ENCODE measurements at places on chromosomes 7 and 10.

- DNase-seq, result no peak
These were observed 188.5 kb upstream of the AGR3 start for GRCh38 chr7:17070231-17070708.

- no peak for DNase-seq
These were observed 6.9 kb upstream of the GSTK1 start for GRCh38 chr7:143256325-143256724.

GRCh38 chr10:29131952-29132547 lies 156.8 kb upstream of the LYZL1 start:
- DNase-seq, result no peak

- no peak for DNase-seq
These were observed 856.4 kb downstream of the LRMDA start for GRCh38 chr10:76287856-76288255.

DNA sequence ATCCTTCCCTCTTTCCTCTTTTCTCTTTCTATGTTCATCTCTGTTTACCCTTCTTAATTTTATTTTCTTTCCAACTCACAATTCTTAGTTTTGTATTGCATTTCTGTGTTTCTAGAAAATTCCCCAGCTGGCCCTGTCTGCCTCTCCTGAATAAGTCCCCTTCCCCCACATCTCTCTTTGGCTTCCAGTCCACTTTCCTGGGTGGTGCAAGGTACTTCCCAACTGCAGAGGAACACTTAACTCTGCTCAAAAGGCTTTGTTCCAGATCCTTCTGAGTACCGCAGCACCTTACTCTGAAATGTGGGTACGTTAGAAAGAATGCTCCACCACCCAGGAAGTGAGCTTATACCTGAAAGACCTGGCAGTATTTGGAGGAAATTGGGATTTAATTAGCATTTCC lies 227.0 kb downstream of the TMEM178B start:
- no peak for DNase-seq

DNA sequence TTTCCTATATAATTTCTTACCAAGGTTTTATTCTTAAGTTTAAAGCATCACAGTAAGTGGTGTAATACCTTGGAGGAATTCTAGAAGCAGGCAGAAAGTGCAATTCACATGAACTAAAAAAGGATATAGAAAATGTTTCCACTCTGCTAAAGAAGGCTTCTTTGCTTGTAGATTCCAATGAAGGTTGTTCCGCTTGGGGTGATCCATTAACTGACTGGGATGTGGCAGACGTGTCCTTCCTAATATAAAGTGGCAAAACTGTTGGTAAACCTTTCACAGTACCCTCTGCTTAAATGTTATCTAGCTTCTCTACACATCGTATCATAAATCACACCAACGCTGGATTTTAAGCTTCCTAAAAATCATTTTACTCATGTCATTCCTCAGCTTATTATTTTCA lies 2.3 kb downstream of the ZC3HC1 start:
- peak; percentile 58 for DNase-seq

- peak; percentile 68 for DNase-seq
These were observed 17.9 kb upstream of the AGK start for GRCh38 chr7:141533149-141533949.

- DNase-seq, result no peak
These were observed 110.3 kb downstream of the TRRAP start for GRCh38 chr7:98988641-98989040.

- no peak for DNase-seq
These were observed 45.5 kb downstream of the DPYSL4 start for GRCh38 chr10:132232023-132232951.

DNA sequence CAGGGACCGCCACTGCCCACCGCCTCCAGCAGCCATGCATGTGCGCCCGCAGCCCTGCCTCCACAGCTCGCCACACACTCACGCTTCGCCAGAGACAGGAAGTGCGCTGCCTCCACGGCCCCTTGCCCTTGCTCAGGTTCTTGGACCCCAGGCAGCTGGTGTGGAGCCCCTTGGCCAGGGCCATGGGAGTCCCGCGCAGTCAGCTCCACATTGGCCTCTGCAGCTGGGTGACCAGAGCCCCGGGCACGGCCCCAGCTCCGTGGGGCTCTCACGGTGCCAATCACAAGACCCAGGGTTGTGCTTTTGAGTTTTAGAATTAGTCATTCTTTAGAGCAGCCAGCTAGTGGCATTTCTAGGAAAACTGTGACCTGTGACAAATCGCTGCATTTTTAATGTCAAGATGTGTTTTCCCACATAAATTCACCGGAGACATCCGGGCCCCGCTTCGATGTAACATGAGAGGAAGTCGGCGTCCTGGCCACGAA lies 4.3 kb upstream of the UTF1 start:
- DNase-seq, result no peak

DNA sequence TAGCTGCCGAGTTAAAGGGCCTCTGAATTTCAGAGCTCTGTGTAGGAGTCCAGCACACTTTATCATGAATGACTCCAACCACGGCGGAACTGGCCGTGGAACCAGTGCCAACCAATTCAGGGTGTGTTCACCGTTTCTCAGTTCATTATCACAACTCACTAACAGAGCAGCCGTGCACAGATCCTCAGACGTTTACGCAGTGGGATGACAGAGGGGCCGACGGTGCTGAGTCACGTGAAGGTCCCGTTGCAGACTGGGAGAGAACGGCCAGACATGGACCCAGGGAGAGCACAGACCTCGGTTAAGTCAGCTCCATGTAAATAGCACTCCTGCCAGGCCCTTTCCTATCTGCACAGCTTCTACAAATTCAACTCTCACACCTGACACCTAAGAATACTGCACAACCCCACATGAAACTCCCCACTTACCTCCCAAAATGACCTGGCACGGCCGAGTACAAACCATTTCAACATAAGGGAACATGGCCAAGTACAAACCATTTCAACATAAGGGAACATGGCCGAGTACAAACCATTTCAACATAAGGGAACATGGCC lies 95.5 kb downstream of the DIP2C start:
- DNase-seq, result no peak

GRCh38 chr10:70441161-70441894 lies at the start of gene NODAL:
Gene NODAL, minus strand, starts transcription at chr10:70441681. Its CDS starts 14 bp downstream, at chr10:70441667.
- DNase-seq, result no peak

DNA sequence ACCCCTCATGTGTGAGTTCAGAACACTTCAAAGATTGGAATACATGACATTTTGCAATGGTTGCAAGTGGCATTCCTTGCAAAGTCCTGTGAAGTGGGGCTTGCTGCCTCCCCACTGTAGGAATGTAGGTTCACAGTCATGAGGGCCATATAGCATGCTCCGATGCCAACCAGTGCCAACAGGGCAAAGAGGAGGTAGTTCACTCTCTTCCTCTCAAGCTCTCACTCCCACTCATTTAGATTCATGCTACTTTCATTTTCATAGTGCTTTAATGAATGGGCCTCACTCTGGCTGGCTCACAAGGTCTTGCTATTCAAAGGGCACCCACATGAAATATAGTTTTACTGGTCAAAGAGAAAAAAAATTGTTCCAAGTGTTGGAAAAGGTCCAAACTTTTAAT lies 169.9 kb upstream of the AOAH start:
- DNase-seq, result no peak

GRCh38 chr7:45035893-45036292 lies 35.9 kb downstream of the CCM2 start:
- DNase-seq, result no peak

GRCh38 chr10:107899075-107899474 lies 734.6 kb upstream of the SORCS1 start:
- no peak for DNase-seq

GRCh38 chr10:79266084-79266483 lies 81.2 kb upstream of the PPIF start:
- DNase-seq, result no peak

DNA sequence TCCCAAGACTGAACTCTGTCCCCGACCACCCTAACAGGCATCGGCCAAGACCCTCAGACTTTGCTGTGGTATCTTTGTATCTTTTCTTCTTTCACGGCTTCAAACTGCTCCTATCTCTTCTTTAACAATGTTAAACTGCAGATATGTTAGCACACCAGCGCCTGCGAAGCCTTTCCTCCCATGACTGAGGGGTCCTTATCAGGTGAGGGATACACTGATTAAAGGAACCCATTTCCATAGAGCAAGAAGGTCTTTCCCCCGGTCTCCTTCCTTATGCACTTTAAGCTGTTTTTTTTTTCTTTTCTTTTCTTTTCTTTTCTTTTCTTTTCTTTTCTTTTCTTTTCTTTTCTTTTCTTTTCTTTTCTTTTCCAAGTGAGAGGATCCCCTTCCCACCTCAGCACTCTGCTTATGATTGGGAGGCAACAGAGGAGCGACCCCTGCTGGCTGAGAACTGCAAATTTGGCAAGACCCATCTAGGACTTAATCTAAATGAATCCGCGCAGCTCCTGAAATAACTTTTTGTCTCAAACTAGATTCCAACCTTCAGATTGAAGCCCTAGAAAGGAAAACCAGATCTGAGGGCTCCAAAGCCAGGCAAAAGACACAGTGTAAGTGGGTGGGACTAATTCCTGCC lies 109.9 kb downstream of the ITGB8 start:
- DNase-seq, result no peak

DNA sequence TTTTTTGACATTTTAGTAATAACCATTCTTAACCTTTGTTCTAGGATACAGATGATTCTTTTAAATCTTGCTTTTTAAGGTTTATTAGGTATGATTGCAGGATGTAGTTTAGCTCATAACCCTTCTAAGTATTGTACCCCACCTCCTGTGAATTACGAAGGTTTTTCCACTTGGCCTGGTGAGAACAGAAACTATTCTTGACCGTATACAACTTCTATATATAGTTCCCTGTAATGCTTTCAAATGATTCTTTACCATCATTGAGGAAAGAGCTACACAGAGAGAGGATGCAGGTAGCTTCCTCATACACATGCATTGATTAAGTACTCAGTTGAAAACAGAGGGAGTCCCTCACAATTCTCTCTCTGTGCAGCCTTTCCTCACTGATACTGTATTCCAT lies 86.3 kb downstream of the PALS2 start:
- no peak for DNase-seq

- DNase-seq, result no peak
These were observed 29.2 kb downstream of the CSGALNACT2 start for GRCh38 chr10:43167498-43167889.

DNA sequence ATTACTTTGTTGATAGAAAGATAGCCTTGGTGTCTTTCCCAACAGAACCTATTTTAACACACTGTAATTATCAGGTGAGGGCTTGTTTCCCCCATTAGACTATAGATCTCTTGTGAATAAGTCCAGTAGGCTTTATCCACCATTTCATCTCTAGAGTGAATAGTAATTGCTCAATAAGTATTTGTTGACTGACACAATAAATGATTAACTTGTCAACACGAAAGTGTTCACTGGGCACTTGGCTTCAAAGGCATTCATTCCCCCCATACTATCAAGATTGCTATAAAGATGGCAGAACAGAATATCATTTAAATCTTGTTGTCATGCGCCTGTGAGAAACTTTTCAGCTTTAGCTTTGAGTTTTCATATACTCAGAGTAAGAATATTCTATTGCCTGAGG lies 424.5 kb upstream of the LRRTM3 start:
- DNase-seq, result no peak

DNA sequence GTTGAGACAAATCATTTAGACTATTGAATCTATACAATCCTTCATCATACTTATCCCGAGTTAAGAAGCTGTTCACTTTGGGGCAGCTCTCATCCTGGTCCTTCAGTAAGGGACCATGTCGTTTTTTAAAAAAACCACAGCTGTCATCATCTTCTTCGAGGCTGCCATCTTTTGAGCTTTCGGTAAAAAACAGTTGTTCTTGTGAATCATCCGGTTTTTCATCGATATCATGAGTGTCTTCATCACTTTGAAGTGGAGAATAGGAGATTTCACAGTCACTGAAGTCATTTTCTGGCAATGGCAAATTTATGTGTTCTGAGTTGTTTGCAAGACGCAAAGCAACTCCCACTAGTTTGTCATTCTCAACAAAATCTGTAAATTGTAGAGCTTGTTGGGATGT lies 3.9 kb downstream of the DCLRE1A start:
- no peak for DNase-seq

- no peak for DNase-seq
These were observed 17.7 kb upstream of the PPP1R3A start for GRCh38 chr7:113936535-113936934.

- no peak for DNase-seq
These were observed 42.0 kb downstream of the GALNT17 start for GRCh38 chr7:71173955-71174354.

- no peak for DNase-seq
These were observed 93.0 kb downstream of the ARHGAP22 start for GRCh38 chr10:48511875-48512231.

DNA sequence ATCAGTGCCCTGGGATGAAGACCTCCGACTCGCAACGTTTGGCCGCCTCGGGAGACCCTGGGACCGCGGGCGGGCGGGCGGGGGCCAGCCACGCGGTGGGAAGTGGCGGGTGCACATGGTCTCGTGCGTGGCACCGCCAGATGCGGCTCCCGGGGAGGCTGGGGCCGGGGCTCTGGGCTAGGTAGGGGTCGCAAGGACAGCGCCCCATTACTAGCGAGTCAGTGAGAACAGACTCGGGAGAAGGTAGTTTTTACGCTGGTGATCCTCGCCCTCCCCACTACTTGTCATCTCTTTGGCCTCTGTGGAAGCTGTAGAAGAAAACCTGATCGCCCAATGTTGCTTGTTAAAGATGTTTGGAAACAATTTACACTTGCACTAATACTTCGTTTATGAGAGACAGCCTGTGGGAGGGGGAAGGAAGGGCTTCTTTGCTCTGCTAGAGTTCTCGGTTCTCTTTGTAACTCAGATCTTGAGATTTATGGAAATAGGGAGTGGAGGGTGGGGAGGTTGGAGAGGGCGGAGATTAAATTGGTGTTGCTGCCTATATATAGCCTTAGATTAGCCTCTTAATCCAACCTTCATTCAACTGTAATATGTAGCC lies 591 bp downstream of the BZW2 start:
- DNase-seq, result no peak

- DNase-seq, result no peak
These were observed 50.5 kb upstream of the GTF2I start for GRCh38 chr7:74606909-74607510.

DNA sequence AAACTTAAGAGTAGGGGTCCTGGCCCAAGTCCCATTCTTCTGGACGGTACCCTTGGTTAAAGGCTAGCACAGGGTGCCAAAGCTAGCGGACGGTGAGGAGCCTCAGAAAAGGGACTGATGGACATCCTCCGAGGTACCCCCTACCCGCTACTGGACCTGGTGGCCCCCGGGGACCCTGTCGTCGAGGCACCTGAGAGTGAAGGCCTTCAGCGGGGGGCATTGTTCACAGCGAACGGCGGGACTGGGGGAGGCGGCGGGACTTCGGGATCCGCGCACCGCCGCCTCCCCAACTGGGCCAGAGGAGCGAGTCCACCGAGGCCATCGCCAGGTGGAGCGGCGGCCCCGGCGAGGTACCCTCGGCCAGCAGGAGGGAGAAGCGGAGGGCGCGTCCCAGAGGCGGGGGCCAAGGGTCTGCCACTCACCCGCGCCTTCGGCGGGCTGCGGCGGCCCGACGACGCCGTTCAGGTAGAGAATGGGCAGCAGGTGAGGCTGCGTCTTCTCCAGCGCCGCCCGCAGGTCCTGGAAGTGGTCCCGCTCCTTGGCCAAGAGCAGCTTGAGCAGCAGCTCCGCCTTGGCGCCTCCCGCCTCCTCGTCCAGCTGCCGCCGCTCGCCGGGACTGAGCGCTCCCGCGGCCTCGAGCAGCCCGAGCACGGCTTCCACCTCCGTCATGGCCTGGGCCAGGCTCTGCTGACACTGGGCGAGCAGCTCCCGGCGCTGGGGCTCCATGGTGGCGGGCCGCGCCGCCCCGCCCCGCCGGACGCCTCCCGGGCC lies 575 bp downstream of the DLG5 start:
- peak; percentile 20 for DNase-seq
